ENCODE measurements at places on chromosomes 7 and 10. TPM values are rescaled to one million over a fixed set of nuclear protein-coding genes. Genes with fewer than 3 reads are reported as not detected.

DNA sequence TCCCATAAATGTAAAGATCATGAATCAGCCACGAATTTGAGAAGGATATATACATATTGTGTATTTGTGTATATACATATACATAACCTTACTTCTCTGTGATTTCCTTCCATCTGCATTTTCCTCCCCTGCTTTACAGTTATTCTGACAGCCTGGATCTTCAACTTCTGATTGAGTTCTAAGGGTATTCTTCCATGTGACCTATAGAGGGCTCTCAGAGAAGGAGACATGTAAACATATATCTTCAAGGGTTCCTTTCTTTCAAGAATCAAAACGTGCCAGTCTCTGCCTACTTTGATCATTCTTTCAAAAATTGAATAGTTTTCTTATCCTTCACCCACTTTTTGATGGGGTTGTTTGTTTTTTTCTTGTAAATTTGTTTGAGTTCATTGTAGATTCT is 453.7 kb upstream of the POT1 start:
- H3K36me3 ChIP-seq: no peaks in the 10 kb centered on the region
- no peaks in the 10 kb centered on the region for H3K27me3 ChIP-seq
- H3K4me1 ChIP-seq: no peaks in the 10 kb centered on the region
- DNase-seq: no peak

DNA sequence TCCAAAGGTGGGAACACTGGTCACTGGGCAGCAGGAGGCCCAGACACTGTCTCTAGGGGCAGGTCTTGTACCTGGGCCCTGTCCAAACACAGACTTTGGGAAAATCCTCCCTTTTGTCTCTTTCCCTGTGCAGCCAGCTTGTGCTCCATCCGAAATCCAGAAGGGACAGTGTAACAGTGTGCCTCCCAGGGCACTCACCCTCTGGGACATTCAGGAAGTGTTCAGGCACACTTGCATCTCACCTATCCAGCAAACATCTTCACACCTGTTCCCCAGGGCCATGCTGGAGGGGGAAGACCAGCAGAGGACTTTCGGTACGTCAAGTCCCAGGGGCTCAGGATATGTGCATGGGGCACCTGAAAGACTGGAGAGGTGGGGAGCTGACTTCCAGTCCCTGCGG is 38.9 kb downstream of the TNS3 start:
- no peak overlapping the region for H3K27ac ChIP-seq
- no peaks in the 10 kb centered on the region for H3K36me3 ChIP-seq
- no peak overlapping the region for H3K4me3 ChIP-seq
- H3K27me3 ChIP-seq: no peaks in the 10 kb centered on the region
- H3K4me1 ChIP-seq: no peaks in the 10 kb centered on the region

DNA sequence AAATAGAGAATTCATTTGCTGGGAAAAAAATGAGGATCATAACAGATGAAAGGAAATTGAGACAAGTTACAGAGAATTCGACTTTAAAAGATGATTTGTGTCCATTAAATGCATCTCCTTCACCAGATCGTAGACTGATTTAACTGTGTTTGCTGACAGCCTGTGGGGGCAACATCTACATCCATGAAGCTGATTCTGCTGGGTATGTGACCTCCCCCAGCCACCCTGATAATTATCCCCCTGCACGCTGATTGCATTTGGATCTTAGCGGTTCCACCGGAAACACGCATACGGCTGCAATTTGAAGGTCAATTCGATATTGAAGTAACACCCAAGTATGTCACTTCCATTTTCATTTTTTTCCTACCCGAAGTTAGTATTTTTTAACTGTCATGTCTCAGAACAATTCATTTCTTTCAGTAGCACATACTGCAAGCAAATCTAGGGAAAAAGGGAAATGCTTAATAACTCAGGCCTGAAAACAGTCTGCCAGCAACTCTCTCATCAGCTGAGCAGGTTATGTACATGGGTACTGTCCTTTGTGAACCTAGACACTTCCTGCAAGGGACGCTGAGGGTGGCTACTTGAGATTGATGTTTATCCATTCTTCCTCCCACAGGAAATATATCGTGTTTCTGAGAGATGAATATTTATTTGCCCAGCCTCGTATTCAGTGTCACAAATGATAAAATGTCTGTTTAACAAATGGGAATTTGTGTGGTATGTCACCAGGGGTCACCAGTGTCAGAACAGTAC is 134.9 kb downstream of the ZNF22 start:
- H3K36me3 ChIP-seq: no peaks in the 10 kb centered on the region
- DNase-seq: no peak
- H3K27me3 ChIP-seq: no peaks in the 10 kb centered on the region
- H3K4me1 ChIP-seq: no peaks in the 10 kb centered on the region
- H3K27ac ChIP-seq: no peak overlapping the region

The SPDYE3 gene
- not detected for total RNA-seq

The MEOX2 gene
- total RNA-seq: 35.0 TPM
